ENCODE measurements at places on chromosomes 7 and 10.

DNA sequence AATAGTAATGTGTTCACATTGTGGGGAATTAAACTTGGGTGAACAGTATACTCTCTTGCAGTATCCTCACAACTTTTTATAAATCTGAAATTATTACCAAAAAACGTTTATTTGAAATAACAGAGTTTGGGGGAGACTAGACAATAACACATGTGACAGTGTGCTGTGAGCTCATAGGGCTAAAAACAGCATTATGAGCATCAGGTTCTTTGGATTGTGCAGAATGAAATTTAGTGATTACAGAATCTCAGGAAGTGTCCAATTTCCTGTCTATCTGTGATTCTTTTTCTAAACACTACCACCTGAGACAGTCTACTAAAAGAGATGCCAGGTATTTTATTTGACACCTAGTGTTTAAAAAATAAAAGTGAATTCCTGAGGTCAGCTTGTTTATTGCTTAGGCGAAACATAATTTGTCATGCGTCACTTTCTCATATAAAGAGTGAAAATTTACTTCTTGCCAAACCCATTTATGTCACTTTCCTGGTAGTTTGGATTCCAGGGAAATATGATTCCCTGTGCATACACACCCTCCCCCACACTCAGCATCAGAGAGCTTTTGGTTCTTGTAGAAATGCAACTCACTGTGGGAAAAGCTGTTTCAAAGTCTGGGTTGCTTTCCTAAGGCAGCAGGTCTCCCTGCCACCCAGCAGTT lies 71.2 kb downstream of the AOAH start:
- DNase-seq = peak; percentile 20

- DNase-seq = no peak
These were observed 383.9 kb downstream of the CALN1 start for GRCh38 chr7:72028267-72028666.

GRCh38 chr10:58152673-58153263 lies 114.9 kb downstream of the IPMK start:
- peak; percentile 62 for DNase-seq

DNA sequence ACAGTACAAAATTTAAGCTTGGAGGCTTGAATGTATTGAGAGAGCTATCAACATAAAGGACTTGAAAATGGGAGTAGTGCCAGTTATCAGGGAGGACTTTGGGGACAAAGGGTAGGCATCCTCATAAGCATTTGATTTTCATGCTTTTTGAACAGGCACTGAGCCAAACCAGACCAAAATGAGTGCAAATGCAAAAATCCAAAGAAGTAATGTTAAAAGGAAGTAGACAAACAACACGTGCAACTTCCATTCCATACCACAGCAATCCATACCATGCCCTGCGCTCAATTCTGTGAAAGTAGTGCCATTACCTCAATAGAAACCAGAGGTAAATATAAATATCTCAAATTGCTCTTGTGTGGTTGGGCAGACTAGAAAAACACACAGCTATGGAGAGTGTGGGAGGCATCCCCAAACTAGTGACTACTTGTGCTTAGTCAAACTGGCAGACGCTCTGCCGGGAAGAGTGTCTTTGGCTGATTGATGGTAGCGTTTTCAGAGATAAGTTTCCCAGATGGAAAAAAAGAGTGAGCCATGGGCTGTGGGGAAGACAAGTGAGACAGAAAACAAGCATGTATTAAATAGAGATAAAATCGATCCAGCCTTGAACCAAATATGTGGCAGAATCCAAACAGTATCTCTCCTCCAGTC lies 161.5 kb downstream of the CREB5 start:
- DNase-seq = no peak

DNA sequence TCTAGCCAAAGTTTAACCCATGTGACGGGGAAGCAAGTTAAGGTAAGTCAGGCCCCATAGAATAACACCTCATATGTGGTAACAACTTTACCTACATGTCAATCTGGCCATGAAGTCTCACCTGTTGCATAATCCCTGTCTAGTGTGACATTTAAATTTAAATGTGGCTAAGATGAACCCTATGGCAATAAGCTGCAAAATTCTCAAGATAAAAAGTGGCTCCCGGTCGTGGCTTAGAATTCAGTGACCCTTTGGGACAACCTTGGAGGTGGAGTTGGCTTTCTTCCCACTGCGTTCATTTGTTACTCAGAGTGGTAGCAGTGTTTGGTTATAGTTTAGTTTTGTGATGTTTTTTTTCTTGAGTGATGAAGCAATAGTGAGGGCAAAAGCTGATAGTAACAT lies 90.6 kb downstream of the ARID5B start:
- peak; percentile 37 for DNase-seq

DNA sequence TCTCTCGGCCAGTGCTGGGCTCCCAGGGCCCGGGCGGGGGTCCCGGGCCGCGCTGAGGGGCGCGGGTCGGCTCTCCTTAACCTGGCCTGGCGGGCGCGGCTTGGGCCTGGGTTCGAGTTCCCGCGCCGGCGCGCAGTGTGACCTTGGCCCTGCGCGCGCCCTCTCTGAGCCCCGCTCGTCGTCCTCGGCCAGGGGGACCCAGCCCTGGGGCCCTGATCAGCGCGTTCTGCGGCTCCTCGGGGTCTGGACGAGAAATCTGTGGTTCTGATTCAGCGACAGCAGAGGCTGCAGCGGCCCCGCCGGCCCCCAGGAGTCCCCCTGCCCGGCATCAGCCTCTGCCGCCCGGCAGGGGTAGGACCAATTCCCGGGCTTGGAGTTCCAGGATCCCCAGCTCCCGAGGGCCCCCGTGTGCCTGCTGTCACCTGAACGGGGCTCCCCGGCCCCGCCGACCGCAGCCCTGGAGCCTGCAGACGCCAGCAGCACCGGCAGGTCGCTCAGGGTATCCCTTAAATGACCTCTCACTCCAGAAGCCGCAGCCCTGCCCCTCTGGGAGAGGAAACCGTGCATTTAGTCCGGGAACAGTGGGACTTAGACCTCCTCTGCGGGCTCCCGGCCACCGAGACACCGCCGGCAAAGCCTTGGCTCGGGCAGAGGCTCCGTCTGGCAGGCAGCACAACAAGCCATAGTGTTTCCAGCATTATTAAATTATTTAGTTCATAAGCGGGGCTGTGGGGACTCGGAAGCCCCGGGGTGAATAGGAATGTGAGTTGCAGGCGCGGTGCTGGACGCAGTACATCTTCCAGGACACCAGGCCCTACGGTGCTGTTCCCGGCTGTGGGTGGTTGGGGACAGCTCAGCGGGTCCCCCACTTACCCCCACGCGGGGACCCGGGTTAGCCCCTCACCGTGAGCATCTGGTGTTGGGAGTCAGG lies 572 bp downstream of the CHST12 start:
- DNase-seq = peak; percentile 50

- peak; percentile 87 for DNase-seq
These were observed 78.9 kb upstream of the SMIM30 start for GRCh38 chr7:113197274-113197673.

DNA sequence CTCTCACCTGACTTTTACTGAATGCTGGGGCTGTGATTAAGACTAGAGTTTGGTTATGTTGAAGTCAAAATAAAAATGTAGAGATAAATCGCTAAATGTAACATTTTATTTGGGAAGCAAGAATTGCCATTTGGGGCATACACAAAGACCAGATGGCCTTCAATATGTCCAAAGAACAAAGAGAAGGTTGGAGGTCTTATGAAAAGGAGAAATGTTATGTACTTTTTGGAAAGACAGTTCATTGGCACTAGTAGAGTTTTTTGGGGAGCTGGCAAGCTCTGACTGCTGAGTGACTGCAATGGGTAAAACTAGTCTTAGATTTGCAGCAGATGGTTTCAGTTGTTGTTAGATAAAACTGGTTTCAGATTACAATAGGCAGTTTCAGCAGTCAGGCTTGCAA lies 35.6 kb upstream of the GALNT17 start:
- DNase-seq = no peak

GRCh38 chr7:75048435-75049379 lies 24.9 kb downstream of the RCC1L start:
- DNase-seq = peak; percentile 56

DNA sequence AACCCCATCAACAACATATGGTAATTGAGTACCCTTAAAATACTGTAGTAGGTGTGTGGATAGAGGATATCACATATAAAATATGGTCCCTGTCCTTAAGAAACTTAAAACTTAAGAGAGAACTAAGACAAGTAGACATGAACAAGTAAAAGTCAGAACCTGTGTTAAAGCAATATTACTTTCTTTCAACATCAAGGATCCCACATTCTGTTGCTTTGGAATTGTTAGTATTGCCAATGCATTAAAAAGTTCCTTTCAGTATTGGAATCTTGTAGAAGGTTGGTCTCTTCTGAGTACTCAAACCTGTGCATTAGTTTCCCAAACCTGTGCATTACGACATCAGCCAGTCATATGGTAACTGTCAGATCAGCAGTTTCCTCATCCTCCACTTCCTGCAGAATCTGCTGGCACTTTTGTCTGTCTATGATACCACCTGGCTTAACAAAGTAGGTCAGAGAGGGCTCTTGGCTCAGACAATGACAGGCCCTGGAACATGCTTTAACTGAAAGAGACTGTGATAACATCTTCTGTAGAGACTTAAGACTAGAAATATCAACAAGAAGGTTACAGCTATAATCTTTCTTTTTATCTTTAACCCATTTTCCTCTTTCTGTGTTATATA lies 56.5 kb downstream of the CCDC71L start:
- DNase-seq = no peak

GRCh38 chr10:80582286-80582960 lies 44.7 kb downstream of the SH2D4B start:
- DNase-seq = no peak

- peak; percentile 4 for DNase-seq
These were observed 93.0 kb downstream of the EBF3 start for GRCh38 chr10:129870961-129871621.

Data from EL (cell line).